Astrocyte of the spinal cord (primary cell): ENCODE measurements at places on chromosomes 2 and 18.
A peak's percentile ranks its signal among the peaks of the same experiment; 100 is the strongest.

- DNase-seq, result no peak
These were observed 301.8 kb upstream of the GALNT5 start for GRCh38 chr2:156955701-156956100.

DNA sequence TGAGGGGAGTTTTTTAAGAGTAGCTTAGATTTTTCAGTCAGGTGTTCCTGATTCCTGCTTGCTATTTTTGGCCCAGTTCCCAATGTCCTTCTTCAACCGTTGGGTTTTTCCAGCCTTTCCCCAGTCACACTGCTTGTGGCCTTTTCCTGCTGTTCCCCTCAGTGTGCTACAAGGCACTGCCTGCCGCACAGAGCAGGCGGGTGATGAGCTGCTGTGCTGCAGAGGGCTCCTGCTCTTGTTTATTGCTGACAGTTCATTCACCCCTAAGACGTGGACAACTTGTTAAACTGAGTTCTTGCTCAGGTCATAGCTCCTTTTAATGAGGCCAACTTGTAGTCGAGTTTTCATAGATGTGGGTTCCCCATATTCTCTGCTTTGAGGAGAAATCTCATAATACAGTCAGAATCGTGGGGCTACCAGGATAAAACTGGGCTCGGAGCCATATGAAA is 20.6 kb downstream of the EIF4E2 start:
- peak; percentile 19 for DNase-seq

DNA sequence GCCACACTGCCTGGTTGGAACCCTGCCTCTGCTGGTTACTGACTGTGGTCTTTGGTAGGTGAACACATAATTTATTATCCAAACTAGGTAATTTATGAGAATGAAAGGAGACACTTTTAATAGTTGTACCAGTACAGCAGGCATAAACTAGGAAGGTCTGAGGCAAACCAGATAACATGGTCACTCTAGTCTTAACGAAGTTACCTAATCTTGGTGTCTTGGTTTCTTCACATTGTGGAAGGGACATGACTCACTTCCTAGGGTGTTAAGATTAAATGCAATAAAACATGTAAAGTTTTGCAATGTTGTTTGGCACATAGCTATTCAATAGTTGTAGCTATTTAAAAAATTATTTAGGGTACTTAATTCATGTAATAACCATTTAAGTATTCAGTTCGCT is 23.3 kb downstream of the SPTBN1 start:
- no peak for DNase-seq

GRCh38 chr2:96477458-96477857 is 27.7 kb downstream of the NEURL3 start:
- DNase-seq, result no peak

GRCh38 chr2:148455791-148456190 is 188.8 kb upstream of the EPC2 start:
- no peak for DNase-seq

GRCh38 chr2:46074501-46074900 is 222.7 kb upstream of the EPAS1 start:
- no peak for DNase-seq

DNA sequence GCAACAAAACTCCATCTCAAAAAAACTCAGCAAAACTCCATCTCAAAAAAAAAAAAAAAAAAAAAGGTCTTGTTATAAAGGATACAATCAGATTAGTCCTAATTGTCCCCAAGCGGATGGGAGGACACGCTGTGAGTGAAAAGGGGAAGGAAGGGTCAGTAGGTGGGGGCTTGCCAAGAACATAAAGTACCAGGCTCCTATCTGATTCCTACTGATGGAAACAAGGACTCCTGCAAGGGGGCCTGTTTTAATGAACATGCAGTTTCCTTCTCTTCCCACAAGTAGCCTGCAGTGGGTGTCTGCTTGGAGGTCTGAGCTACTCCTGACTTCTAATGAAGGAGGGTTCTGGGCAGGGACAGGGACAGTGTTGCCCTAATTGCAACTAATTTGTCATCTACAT is 7.9 kb downstream of the SCG2 start:
- no peak for DNase-seq

- DNase-seq, result no peak
These were observed 77.9 kb upstream of the PHLPP1 start for GRCh38 chr18:62637403-62637802.

DNA sequence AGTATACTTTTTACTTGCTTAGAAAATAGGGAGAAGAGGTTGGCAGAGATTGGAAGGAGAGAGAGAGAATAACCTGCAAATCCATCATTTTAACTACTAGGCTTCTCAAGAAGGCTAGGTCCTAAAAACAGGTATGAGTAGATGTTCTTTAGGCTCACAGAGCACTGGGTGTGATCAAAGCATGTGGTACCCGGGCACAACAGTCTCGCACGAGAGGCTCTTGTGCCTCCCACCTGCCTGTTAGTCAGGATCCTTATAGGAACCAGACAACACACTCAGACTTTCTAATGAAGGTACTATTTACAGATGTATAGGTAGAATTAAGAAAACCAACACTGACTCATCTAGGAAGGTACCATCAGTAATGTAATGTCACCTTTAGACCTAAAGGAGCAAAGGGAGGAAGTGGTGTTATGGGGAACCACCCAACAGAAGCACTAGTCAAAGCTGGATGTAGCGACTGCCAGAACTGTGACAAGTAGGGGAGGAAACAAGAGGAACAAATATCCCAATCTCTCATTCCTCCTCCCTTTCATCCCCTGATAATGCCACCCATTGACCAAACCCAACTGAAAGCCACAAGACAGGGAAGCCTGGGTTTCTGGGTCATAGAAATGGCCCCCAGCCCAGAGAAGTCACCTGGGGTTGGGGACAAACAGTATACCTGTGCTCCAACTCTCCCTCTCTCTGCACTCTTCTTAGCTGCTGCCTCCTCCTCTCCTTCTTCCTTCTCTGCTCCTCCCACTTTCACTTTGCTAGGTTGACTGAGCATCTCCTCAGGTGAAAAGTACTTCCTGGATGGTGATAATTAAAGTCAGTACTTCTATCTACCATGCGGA is 16.0 kb upstream of the MARCHF4 start:
- no peak for DNase-seq
